ENCODE measurements at places on chromosomes 1 and 21.

- DNase-seq: no peak
Measured at GRCh38 chr1:19461220-19461554, 24.2 kb downstream of the CAPZB start.

DNA sequence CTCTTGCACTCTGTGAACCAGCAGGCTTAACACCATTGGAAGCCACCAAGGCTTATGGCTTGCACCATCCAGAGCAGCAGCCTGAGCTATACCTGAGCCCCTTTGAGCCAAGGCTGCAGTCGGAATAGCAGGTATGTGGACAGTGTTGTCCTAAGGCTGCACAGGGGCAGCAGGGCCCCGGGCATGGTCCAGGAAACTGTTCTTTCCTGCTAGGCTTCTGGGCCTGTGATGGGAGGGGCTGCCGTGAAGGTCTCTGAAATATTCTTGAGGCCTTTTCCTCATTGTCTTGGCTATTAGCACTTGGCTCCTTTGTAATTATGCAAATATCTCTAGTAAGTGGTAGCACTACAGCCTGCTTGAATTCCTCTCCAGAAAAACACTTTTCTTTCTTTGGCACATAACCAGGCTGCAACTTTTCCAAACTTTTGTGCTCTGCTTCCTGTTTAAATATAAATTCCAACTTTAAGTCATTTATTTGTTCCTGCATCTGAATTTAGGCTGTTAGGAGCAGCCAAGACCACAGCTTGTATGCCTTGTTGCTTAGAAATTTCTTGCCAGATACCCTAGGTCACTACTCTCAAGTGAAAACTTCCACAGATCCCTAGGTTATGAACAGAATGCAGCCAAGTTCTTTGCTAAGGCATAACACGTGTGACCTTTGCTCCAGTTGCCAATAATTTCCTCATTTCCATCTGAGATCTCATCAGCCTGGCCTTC, 5.2 kb downstream of the KRTAP20-4 start:
- DNase-seq: no peak

- DNase-seq: no peak
Measured at GRCh38 chr1:231353086-231353485, 15.0 kb downstream of the SPRTN start.

GRCh38 chr1:27548858-27549719, 54.9 kb downstream of the AHDC1 start:
- no peak for DNase-seq

- no peak for DNase-seq
Measured at GRCh38 chr1:168110896-168111545, 25.7 kb downstream of the GPR161 start.

GRCh38 chr1:30814292-30814691, 56.7 kb upstream of the LAPTM5 start:
- DNase-seq: no peak
